ENCODE measurements at places on chromosomes 7 and 10. TPM values are rescaled to one million over a fixed set of nuclear protein-coding genes. Genes with fewer than 3 reads are reported as not detected.

PPP2R2D gene
- 36.2 TPM for total RNA-seq

CCDC146 gene
- 1.6 TPM for total RNA-seq

HOXA1 gene
- 0.12 TPM for total RNA-seq

AKR1E2 gene
- total RNA-seq: 5.0 TPM

CYP2E1 gene
- 0.40 TPM for total RNA-seq

SLC29A4 gene
- 0.40 TPM for total RNA-seq
